Stimulated activated CD8-positive, alpha-beta memory T cell treated with anti-CD3 and anti-CD28 coated beads, Interleukin-7, amount 100 ng/mL, for 1 hour (primary cell): ENCODE measurements at places on chromosomes 7 and 10.

DNA sequence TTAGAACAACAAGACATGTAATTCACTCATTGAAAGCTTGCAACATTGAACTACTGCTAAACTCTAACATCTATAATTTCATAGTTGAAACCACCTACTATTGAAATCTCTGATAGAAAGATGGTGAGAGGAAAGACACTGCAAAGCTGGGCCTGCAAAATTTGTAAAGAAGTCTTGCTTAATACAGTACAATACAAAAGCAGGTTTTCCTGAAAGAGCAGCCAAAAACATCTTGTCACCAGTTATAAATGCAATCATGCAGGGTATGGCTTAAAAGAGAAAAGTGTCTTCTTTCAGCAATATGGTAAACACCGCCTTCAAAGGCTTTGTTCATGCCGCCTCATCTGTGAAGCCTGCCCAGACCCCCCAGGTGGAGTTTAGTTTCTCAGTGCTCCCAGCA, 109.2 kb downstream of the ANK3 start:
- DNase-seq, result no peak

DNA sequence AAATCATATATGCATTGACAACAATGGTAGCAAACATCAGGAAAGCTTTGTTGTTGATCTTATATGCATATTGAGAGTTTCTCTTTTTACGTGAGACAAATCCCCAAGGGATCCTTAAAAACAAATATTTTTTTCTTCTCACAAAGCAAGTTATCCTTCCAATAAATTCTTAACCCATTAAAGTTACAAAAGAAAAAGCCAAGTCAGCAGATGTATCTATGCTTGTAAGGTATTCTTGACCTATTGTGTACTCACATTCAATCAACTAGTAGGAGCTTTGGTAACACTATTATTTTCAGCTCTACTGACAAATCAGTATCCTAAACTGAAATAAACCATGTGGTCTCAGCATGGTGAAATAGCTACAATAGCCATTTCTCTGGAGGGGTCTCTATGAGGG, 586.3 kb downstream of the CNTNAP2 start:
- no peak for DNase-seq

- DNase-seq, result no peak
Measured at GRCh38 chr7:31633894-31634494, 53.0 kb upstream of the PPP1R17 start.

GRCh38 chr7:142608630-142609428, 140.4 kb upstream of the PRSS1 start:
- no peak for DNase-seq
